ENCODE measurements at places on chromosomes 11 and 22.

DNA sequence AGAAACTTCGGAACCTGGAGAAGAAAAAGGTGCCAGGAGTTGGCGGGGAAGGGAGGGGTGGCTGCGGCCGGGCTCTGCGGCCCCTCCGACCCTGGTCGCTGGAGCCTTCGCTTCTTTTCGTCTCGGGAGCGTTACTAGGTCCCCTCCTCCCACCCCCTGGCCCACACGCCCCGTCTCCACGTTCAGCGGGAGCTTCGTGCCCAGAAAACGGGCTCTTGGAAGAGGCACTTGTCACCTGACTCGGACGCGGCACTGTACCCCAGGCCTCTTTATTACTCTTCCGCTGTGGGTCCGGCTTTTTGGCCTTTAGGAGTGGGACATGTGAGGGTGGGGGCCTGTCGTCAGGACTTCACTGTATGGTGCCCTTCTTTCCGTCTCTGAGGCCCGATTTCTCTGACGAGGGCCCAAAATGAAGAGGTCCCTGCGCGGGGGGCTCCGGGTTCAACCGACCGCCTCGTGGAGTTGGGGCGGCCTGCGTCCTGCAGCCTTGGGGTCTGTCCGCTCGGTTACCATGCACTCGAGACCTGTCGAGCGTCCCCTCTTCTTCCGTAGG lies 1.2 kb downstream of the CAPRIN1 start:
- DNase-seq = peak; percentile 31

DNA sequence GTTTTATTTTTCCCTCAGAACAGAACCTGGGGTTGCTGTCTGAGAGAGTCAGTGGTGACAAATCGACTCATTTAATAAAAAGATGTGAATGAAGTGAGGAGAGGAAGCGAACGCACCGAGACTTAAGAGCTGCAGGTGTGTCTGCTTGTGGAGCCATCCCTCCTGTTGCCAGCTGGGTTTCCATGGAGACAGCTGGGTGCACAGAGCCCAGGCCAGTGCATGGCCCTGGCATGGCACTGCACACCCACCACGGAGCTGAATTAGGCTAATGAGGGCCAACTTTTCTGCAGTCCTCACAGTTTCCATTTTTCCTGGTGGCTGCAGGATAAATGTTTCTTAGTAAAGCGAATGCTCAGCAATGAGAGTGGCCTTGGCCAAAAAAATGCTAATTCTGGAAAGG lies 750.2 kb downstream of the OPCML start:
- DNase-seq = no peak

DNA sequence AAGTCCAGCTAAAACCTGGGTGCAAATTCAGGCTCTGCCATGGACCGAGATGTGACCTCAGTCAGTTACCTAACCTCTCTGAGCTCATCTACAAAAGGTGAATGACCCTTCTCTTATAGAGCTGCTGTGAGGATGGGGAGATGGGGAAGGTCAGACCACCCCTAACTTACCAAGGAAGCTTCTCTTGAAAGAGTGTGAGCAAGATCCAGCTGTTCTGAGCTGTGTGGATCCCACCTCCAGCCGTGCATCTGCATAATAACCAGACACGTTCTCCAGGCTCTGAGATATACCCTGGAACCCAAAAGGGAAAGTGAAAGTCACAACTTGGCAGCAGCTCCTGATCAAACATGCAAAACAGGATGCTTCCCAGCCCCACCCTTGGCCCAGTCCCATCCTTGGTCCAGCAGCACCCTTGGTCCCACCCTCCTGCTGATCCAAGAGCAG lies at the start of gene APOL3:
Gene APOL3 (minus strand): TSS at position 257 of the 444 bp plus-strand sequence. CDS start 11,700 bp downstream, outside the sequence.
- peak; percentile 37 for DNase-seq

DNA sequence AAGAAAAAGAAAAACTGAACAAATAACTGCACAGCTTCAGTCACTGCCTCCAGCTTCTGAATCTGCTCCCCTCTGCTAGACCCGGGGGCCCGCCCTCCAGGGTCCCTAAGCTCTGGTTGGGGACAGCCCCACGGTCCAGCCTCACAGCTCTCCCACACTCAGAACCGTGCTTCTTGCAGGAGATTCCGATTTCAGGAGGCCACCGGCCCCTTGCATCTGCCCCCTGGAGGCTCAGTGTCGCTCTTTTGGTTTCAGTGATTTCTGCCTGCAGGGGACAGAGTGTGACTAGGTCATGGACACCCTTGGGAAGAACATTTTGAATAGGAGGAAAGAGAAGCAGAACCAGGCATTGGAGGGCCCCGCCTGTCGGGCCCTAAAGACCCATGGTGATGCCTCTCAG lies 23.1 kb upstream of the RPS3 start:
- no peak for DNase-seq

DNA sequence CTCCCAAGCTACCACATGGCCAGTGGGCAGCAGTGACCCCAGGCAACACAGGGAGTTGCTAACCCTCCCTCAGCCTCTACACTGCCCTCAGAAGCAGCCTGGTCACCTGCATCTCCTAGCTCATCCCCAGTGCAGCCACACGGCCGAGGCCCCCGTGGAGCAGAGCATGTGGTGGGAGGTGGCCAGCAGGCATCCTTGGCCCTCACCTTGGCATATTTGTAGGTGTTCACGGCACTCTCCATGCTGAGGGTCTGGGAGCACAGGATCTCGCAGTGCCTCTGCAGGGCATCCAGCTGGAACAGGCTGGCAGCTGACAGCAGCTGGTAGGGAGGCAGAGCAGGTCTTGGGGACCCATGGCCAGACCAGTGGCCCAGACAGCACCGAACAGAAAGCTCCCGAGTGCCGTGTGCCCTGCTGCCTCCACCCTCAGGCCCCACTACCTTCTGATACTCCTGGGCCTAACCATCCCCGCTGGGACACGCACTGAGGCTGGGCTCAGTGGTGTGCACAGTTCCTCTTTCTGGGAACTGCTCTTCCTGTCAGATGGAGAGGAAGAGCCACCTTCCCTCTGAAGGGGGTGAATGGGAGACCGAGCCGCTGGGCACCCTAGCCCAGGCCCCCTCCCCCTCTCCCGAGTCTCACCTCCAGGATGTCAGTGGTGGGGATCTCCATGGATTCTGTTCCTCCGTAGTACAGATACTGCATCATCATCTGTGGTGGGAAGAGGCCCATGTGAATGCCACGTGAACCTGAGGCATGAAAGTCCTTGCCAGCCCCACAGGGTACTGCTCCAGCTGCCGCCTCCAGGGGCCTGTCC lies 48.8 kb downstream of the NAT10 start:
- no peak for DNase-seq

DNA sequence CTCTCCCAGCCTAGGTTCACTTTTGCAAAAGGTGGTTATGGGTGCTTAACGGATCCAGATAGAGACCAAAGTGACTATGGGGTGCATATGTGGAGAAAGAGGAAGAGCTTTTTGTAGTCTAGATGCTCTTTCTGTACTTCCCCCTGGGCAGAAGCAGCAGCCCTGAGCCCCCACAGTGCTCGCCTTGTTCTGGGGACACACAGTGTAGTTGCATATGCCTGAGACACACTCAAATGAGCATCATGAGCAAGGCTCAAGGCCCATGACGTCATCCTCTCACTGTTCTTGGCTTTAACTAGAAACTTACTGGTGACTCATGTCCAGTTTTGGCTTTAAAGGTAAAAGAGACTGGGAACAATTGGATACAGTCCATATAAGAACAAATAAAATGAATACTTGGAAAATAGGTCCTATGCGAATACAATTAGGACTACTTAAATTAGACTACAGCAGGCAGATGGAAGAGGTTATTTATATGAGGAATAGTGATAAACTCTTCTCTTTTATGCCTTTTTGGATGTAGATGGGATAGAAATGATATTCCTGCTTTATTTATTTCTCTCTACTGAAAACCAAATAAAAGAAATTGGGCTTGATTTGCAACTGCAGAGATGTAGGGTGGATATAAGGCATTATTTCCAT lies 20.1 kb upstream of the PEX26 start:
- peak; percentile 64 for DNase-seq

DNA sequence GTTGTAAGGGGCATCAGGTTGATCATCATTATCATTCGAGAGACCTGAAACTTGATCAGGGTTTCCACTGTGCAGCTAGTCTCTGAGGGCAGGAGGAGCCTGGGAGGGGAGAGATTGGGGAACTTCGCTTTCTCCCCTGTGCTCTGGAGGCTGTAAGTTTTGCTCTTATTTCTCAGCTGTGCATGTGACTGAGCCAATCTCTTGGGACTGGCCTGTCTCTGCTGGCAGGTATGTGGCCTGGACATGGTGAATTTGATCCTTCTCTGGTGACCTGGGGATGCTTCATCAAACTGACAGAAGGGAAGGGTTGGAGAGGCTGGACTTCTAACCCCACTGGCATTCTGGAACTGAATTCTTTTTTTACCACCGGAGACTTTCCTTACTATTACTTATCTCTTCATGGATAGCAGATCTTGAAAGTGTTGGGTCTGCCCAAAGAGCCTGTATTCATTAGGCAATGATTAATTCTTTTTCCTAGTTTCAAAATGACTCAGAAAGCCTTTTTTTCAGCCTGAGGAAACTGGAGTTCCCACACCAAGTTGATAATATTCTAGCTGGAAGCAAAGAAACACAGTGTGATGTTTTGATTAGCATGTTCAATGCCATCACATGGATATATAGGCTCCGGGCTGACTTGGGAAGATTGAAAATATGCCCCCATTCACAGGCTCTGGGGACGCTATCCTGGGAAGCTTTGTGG lies 36.5 kb downstream of the TSPAN18 start:
- no peak for DNase-seq

- DNase-seq = no peak
Measured at GRCh38 chr22:37026325-37026724, 6.8 kb downstream of the MPST start.

- DNase-seq = no peak
Measured at GRCh38 chr11:17801166-17801565, 66.6 kb downstream of the KCNC1 start.

- DNase-seq = peak; percentile 43
Measured at GRCh38 chr11:111604392-111605009, 2.3 kb downstream of the SIK2 start.

- no peak for DNase-seq
Measured at GRCh38 chr11:117724104-117724503, 72.9 kb downstream of the DSCAML1 start.

GRCh38 chr22:19876941-19877625 lies 22.4 kb upstream of the GNB1L start:
- DNase-seq = no peak

- DNase-seq = no peak
Measured at GRCh38 chr11:130691581-130691980, 224.7 kb downstream of the SNX19 start.

DNA sequence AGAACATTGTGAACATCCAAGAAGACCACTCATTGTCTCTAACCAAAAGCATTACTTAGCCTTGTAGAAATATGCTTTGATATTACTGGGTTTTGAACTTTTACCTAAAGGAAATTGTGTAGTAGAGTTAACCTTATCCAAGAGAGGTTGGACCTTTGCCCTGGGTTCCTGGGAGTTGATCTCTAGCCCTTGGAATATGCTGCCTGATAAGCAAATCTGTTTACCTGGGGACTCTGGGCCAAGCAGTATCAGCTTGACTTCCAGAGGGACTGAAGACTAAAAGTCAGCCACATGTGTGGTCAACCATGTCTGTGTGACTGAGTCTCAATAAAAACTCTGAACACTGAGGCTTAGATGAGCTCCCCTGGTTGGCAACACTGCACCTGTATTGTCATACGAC lies 44.1 kb upstream of the CWF19L2 start:
- DNase-seq = no peak

- DNase-seq = no peak
Measured at GRCh38 chr11:59141673-59142460, 789 bp upstream of the FAM111A start.

DNA sequence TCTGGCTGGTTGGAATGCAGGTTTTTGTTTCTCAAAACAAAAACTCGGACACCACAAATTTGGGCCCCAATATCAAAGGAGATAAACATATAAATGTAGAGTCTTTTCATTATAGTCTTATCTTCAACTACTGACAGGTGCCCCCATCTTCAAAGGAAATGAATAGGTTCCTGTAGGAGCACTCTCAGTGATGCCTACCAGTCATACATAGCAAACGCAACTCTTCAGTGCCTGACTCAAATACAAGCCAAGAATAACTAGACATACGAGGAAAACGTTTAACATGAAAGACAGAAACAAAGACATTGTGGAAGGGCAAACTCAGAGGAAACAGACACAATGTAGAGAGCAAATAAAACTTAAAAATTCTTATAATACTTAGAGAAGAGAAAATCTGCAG lies 13.9 kb downstream of the KDM4D start:
- no peak for DNase-seq

- no peak for DNase-seq
Measured at GRCh38 chr11:57834852-57835251, 73.2 kb downstream of the CTNND1 start.

DNA sequence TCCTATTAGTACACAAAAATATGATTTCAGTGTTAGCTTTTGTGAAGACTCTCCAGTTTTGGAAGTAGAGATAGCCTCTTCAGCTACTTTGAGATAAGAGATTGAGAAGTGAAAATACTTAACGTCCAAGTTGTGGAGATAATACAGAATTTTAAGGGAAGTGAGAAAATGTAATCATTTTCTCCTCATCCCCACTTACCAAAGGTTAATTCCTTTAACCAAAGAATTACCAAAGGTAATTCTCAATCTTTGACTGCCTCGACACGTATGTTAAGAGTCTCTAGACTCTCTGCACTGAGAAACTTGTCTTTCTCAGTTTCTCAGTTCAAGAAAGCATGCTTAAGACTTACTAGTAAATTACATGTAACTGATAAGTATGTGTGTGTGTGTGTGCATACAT lies 15.3 kb downstream of the C11orf54 start:
- DNase-seq = no peak

GRCh38 chr11:130473795-130474377 lies 25.4 kb downstream of the ADAMTS15 start:
- DNase-seq = no peak

DNA sequence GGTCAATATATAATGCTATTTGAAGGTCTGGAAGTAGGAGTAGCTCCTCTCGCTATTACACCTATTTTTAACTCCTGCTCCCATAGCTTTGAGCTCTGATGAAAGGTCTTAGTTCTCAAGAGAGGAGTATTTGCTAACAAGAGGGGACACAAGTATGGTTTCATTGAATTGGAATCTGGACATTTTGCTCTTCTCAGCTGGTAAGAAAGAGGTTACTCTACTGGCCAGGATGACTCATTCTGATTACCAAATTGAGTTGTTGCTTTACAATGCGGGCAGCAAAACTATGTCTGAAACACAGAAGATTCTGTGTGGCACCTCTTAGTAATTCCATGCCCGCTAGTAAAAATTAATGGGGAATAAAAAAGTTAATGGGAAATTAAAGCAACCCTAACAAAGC lies 63.6 kb upstream of the EP300 start:
- no peak for DNase-seq

DNA sequence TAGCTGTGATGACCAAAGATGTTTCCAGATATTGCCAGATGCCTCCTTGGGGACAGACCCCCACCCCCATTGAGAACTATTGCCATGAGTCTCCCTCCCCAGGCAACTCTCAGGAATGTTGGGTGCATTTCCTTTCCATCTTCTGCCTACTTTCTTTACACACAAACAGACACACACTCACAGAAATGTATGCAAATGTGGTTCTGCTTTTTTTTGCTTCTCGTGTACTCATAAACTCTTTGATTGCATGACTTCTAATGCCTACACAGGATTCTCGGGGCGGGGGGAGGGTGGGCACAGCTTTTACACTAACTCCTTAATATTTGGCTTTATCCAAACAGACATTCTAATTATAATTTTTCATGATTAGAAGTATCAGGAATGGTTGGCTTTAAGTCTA lies 53.3 kb upstream of the SUSD2 start:
- DNase-seq = no peak

Data from memory B cell (primary cell).